ENCODE measurements at places on chromosomes 7 and 10.

- no peak for DNase-seq
Observed at GRCh38 chr10:38047666-38048065, 37.2 kb downstream of the ZNF33A start.

DNA sequence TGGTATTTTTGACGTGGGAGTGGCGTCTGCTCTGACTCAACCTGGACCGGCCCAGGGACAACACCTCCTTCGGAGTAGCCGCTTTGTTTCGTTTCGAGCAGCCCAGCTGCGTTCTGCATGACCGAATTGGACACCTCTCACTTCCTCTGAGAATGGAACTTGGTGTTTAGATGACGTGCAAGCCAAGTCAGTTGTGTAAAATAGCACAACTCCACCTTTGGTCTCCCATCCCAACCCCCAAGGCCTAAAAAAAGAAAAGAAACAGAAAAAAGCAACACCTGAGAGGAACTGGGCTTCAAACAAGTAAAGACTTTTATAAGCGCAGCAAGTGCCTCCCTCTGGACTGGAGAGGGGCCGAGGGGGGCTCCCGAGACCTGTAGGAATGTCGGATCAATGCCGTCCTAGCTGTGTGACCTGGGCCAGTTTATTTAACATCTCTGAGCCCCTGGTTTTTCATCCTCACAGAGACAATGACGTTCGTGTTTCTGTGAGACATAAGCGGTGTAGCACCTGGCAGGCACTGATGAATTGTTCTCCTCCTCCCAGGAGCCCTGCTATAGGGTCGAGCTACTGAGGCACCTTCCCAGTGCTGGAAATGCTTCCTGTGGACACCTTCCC lies 52.0 kb upstream of the SMNDC1 start:
- DNase-seq, result peak; percentile 53

DNA sequence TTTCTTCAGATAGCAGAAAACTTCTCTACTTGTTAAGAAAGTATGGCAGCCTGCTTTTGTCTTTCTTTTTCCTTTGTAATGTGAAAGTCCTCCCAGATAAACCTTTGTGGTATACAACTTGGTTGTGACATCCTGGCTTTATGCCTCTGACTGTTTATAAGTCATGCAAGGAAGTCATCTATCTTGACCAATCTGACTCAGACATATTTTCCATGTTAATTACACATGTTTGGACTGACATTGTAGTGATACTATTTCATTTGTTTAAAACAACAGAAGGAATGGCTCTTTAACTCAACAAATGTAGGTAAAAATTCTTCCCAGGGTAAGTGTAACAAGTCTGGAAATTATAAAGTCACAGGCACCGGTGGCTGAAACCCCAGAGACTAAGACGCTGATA lies 341.6 kb upstream of the MEOX2 start:
- DNase-seq, result no peak

DNA sequence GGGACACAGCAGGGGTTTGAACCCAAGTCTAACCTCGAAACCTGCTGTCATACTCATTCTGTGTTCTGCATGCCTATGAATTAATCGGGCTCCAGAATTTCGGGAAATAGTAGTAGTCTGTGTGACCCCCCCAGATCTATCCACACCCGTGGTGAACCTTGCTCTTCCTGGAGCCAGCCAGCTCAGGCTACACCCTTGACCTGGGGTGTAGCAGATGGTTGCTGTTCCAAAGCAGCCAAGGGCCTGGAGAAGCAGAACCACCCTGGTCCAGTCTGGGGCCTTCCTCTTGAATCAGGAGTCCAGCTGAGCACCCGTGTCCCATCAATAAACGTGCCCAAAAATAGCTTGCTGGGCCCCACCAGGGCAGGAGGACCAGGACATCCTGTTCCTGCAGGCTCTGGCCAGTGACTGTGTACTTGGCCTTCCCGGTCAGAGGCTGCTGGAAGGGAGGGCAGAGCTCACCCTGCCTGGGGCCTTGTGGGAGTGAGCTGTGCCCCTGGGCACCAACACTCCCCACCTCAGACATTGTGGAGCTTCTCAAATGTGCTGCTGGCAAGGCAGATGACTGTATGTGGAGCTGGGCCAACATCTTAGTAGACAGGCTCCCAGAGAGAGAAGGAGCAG lies 101.2 kb upstream of the ZNF716 start:
- DNase-seq, result no peak
